NCI-H526 (cell line): ENCODE measurements at places on chromosomes 3 and 15.

GRCh38 chr15:78767331-78767951 is 43.8 kb downstream of the ADAMTS7 start:
- DNase-seq = no peak

- peak; percentile 47 for DNase-seq
Measured at GRCh38 chr3:49019941-49020329, 1.6 kb upstream of the DALRD3 start.

GRCh38 chr15:66734961-66735908 is 33.2 kb downstream of the SMAD6 start:
- DNase-seq = no peak

- no peak for DNase-seq
Measured at GRCh38 chr3:124767691-124768090, 37.4 kb downstream of the UMPS start.

DNA sequence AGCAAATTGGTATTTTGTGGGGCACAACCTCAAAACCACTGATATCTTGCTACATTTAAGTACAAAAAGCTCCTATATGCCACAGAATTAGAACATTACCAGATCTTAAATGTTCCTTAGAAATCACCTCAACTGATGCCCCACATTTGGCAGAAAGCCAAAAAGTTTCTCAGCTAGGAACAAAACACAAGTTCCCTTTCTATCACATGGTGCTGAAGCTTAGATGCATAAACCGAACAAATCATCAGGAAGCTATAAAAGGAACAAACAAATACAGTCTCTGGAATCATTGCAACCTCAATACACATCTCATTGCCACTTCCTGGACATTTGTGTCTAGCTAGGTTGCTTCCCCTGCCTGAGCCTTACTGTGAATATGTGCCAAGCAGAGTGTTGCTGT is 492.6 kb downstream of the LPP start:
- DNase-seq = no peak

GRCh38 chr3:16504242-16504641 is 9.3 kb downstream of the RFTN1 start:
- DNase-seq = no peak

- DNase-seq = no peak
Measured at GRCh38 chr3:117226932-117227331, 517.4 kb downstream of the TUSC7 start.

GRCh38 chr15:26231096-26231495 is 368.0 kb upstream of the ATP10A start:
- DNase-seq = no peak

DNA sequence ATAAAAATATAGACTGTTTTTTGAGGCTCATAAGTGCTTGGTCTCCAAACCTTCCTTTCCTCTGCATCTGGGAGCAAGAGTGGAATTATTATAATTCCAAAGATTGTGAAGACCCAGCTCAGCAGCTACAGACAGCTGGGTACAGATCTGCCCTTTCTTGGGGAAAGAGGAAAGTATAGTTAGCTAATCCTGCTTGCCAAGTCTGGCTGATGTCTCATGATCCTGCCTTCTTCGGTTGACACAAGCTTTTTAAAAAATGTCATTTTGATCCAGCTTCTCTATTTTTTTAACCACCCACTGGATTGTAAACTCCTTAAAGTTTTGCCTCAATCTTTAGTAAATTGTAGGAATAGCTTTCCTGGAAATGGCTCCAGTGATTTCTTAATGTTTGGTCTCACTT is 181.1 kb downstream of the LRTM1 start:
- no peak for DNase-seq

DNA sequence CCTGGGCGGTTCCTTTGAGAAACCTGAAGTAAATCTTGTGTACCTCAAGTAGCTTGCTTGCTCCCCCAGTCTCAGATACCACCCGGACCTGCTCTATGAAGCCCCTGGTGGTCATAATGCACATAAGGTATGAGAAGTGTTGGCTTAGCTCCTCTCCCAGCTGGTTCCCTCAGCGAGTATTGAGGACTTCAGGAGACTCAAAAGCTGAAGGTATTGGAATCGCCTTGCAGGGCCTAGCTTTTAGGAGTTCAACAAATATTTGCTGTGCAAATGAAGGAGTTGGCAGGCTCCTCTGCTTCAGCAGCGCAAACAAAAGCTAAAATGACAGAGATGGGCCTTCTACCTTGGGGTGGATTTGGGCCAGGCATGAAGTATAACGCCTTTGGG is 1.7 kb downstream of the CMTM8 start:
- DNase-seq = peak; percentile 47

DNA sequence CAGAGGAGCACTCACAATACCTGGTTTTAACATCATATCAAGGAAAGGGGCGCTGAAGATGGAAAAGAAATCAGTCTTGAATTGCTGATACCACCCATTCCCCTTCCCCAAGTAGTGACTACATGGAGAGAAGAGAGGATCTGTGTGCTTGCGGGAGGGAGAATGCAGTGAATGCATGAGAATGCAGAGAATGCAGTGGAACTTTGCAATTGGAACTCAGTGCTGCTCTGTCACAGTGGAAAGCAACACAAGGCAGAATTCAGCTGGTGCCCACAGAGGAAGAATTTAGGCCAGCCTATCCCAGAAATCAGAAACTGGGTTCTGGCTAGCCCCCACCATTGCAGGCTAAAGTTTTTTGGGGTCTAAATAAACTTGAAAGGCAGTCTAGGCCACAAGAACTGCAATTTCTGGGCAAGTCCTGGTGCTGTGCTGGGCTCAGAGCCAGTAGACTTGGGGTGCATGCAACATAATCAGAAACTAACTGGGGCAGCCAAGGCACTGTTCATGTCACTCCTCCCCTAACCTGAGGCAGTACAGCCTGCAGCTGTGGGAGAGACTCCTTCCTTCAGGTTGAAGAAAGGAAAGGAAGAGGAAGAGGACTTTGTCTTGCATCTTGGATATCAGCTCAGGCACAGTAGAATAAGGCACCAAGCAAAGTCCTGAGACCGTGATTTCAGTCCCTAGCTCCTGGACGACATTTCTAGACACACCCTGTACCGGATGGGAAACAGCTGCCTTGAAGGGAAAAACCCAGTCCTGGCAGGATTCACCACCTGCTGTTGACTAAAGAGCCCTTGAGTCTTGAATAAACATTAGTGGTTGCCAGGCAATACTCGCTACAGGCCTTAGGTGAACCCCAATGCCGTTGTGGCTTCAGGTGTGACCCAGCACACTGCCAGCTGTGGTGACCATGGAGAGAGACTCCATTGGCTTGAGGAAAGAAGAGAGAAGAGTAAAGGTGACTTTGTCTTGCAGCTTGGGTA is 329.3 kb downstream of the TBL1XR1 start:
- peak; percentile 36 for DNase-seq

- DNase-seq = no peak
Measured at GRCh38 chr3:83321891-83322290, 1560.4 kb upstream of the GBE1 start.

- DNase-seq = no peak
Measured at GRCh38 chr15:41782371-41783282, 8.3 kb downstream of the MAPKBP1 start.

DNA sequence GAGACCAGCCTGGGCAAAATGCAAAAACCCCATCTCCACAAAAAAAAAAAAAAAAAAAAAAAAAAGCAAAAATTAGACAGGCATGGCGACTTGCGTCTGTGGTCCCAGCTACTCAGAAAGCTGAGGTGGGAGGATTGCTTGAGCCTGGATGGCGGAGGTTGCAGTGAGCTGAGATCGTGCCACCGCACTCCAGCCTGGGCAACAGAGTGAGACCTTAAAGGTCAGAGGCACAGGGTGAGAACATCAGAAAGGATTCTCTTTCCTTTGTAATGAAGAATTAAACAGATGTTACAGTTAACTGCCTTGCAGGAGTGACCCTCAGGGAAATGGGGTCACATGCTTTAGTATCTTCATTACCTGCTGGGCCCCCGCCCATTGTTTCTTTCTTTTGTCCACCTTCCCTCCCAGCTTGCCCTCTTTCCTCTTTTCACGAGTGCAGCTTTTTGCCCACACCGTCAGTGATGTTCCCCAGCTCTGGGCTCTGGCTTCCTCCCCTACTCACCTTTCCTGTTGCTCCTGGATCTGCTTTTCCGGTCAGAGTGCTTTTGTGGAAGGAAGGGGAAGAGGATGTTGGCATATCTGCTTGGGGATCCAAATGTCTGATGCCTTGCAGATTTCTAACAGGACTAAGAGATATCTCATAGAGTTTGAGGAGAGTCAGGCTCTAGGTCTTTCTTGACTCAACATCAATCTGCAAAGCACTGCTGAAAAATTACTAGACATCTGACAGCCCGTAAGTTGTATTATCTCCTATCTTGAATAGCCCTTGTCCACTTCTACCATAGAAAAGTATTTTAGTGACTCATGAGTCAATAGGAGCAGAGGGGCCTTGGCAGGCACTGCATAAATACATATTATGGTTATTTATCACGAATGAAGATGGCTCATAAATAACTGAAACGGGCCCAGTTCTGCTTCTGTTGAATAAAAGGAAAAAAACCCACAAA is 35.6 kb upstream of the NDUFB4 start:
- DNase-seq = no peak

DNA sequence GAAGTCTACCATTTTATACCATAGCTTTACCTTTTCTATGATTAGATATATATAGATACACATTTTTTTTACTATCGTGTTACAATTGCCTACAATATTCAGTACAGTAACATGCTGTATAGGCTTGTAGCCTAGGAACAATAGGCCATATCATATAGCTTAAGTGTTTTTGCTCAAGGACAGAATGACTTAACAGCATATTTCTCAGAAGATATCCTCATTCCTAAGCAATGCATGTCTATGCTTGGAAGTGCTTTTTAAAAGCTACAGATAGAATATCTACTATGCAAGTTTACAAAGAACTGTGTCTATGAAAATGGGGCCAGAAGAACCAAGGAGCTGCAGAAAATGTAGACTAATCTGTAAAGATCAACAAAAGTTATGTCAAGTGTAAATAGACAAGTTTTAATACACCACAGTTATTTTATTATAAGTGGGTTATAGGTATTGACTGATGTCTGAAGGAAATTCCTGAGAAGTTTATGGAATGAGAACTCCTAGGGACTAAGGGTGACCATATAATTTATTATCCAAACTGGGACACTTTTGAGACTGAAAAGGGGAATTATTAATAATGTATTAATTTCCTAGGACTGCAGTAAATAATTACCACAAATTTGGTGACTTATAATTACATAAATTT is 138.7 kb upstream of the TGFBR2 start:
- no peak for DNase-seq

DNA sequence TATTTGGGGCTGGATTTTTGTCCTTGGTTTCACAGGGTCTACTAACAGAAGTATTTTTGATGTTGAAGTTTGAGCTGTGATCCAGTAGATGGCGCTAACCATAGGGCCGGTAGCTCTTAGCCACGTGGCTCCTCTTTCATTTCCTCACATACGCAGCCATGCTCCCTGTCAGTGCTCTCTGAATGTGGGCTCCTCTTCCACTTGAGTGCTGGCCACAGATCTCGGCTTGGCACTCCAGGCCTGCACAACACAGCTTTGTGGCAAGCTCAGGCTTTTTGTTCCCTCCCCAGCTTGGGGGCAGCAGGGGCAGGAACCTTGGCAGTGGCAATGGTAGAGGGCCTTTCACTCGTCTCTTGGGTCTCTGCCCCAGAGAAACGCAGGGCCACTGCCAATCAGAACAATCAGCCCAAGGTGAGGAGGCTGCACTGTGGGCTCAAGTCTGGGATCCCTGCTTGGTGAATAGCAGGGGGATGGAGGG is 18.6 kb upstream of the DNAAF4 start:
- peak; percentile 51 for DNase-seq

- no peak for DNase-seq
Measured at GRCh38 chr15:70140543-70141375, 43.0 kb upstream of the TLE3 start.

DNA sequence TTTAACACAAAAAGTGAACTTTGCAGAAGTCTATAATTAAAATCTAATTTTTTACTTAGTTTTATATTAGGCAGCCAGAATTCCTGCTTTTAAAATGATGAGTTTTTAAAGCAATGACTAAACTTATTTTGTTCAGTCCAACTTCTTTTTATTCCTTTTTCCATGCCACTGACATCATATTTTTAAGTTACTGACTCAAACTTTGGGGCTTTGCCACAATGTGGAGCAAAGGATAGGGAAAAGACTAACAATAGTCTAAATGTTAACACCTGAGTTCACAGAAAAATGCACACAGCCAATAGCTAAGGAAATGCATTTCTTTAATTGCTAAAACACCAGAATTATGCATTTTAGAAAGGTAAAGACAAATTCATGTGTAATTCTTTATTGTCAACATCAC is 647.6 kb upstream of the DPPA4 start:
- DNase-seq = no peak

DNA sequence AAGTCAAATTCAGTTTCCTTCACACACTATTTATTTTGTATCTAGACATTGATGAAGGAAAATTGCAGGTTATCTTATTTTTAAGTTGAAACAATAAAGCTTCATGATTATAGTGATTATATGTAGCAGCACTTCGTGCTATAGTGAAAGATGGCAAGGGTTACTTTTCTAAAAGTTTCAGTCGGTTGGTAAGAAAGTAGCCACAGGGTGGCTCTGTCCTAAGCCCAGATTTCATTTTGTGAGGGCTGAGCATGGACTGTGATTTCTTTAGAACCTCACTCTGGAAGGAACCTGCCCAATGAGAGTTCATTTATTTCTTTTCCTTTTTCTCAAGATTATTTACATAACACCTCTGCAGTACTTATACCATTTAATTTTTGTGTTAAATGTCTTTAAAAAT is 66.5 kb downstream of the NME9 start:
- DNase-seq = no peak

GRCh38 chr3:194869482-194870169 is 183.9 kb downstream of the FAM43A start:
- no peak for DNase-seq

DNA sequence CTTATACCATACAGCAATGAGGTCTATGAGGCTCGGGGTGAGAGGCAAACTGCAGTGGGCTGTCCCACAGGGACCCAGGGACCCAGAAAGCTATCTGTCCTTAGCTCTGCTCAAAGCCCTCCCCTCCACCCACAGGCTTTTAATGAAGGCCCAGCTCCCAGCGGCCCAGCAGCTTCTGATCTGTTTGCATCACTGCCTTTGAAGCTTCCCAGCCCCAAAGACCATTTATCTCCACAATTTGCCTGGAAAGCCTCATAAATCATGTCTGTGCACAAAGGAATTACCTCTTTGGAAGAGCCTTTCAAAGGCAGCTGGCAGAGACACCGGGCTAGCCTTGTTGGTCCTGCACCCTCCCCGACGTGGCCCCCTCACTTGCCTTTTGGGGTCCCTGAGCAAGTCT is 123.9 kb downstream of the RAB11A start:
- DNase-seq = peak; percentile 29

- DNase-seq = no peak
Measured at GRCh38 chr15:72933976-72934375, 118.3 kb upstream of the NEO1 start.

DNA sequence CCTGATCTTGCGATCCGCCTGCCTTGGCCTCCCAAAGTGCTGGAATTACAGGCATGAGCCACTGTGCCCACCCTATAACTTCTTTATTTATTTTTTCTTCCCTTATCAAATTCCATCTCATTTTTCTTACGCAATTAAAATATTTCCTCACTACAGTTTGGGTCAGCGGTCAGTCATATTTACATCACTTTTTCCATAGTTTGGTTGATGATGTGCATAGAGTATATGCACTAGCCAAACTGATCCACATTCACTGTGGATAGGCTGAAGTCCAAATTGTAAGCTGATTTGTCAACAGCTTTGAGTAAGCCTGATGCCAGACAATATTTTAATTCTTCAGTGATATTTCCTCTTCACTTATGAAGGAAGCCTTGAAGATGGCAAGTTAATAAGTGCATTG is 256.3 kb downstream of the TIGIT start:
- no peak for DNase-seq
